ENCODE measurements at places on chromosomes 3 and 15. TPM values are rescaled to one million over a fixed set of nuclear protein-coding genes. Genes with fewer than 3 reads are reported as not detected.

SATB1 gene
- 28.6 TPM for total RNA-seq

FAM162A gene
- 16.8 TPM for total RNA-seq

DNA sequence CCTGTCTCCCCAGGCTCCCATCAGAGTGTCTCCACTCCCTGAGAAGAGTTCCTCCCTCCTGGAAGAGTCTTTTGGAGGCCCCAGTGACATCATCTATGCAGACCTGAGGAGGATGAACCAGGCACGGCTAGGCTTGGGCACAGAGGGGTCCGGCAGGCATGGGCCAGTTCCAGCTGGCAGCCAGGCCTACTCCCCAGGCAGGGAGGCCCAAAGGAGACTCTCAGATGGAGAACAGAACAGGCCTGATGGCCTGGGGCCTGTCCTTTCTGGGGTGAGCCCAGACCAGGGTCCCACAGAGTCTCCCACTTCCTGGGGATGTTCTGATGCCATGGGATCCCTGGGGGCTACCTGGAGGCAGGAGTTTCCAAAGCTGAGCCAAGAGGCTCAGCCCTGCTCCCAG, 8.5 kb downstream of the SH2D7 start:
- DNase-seq: no peak

GRCh38 chr15:87167055-87167454, 1087.4 kb downstream of the AGBL1 start:
- DNase-seq: no peak

DNA sequence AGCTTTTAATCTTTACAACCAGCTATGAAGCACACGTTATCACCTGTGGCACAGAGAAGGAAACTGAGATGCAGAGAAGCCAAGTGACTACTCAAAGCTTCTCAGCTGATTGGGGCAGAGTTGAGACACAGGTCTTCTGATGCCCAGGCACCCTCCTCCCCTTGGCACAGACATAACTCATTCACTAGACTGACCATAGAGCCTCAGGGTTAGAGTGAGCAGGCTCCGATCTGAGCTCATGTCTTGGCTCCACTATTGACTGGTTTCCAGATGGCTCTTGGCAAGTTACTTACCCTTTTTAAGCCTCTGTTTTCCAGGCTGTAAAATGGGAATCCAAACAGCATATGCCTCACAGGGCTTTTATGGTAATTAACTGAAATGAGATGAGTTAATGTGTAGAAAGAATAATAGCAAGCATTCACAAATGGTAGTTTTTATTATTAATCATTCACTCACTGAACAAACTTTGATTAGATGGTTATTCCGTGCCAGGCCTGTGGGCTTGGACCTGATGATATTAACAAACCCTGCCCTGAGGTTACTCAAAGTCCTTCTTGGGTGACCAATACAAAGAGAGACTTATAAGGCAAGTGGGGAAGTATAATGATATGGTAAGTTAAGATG, 184.3 kb downstream of the ANXA2 start:
- no peak for DNase-seq

GRCh38 chr3:38992117-38992760, 59.5 kb downstream of the SCN11A start:
- no peak for DNase-seq

PIF1 gene
- 1.0 TPM for total RNA-seq

DNA sequence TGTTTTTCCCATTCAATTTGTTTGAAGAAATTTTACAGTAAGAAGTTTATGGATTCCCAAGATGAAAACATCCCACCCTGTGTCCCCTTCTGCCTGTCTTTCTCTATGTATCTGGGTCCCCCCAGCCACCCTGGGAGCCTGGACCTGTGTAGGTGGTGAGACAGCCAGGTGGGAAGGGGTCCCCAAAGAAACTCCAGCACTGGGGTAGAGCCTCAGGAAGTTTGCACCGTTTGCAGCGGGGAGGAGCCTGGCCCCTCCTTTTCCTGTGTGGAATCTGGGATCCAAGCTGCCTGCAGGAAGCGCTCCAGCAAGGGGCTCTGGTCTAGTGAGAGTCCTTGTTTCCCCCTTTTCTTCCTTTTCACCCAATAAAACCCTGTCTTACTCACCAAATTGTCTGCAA, 49.4 kb upstream of the ITGA11 start:
- DNase-seq: no peak

GRCh38 chr3:25335356-25335755, 92.7 kb upstream of the RARB start:
- no peak for DNase-seq

DNA sequence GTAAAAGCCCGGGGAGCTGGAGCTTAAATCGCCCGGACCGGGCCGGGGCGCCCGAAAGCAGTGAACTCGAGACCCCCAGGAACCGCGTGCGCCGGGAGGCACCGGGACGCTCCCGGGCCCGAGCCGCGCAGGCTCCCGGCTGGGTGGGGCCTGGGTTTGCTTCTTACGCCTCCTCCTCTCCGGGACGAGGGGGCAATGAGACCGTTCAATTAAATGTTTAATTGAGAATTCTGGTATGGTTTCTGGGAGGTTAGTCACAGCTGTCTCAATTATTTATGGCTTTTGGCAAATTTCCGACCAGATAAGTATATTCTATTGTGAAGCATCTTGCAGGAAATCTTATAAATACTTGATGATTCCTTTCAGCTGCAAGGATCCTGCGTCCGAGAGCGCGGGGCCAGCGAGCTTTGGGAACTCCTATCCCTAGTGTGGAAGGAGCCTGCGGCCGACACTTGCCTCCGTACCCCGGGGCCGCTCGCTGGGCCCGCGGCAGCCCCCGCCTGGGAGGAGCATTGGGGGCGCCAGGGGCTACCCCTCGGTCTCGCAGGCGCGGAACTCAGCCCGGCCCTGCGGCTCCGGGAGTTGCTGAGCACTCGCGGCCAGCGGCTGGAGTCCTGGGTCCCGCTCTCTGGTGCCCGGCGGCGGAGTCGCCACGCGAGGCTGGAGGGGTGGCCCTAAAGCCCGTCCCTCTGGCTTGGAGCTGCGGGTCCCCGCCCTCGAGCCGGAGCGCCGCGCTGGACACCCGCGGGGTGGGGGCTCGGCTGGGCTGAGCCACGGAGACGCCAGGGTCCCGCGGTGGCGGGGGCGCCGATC, 10.3 kb downstream of the ISL2 start:
- no peak for DNase-seq

DNA sequence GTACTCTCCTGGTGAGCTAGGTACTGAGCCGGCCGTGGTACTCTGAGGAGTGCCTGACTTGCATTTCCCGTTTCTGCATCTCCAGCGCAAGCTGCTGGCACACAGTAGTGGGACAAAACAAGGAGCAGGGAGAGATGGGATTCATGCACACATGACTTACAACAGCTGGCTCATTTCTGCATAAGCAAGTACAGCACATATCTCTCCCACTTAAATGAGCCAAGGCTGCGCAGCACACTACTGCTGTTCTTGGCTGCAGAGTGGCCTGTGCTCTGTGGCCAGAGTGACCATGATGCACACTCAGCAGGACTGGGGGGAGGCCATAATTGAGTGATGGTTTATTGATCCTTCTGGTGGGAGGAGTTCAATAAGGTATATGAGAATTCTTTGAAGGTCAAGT, 59.2 kb upstream of the ABHD17C start:
- no peak for DNase-seq

GRCh38 chr3:65144791-65145351, 457.1 kb upstream of the ADAMTS9 start:
- DNase-seq: no peak

GRCh38 chr3:172516318-172517214, 6.7 kb downstream of the TNFSF10 start:
- no peak for DNase-seq

DNA sequence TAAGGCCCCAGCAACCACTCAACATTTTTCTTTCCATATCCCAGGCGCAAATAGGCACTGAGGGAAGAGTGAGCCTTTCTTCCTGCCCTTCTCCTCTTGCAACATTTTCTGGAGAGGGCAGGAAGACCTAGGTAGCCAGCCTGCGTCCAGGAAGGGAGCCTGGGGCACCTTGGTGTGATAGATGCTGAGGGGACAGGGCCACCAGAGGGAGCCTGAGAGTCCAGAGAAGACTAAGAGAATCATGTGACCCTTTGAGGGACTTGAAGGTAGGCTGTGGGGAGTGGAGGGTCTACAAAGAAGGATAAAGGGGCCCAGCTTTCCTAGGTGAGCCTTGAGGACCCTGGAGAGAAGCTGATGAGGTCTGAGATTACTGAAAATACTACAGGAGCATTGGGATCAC, 346.6 kb downstream of the CNTN6 start:
- DNase-seq: no peak

- DNase-seq: no peak
These were observed 161.2 kb downstream of the FRMD5 start for GRCh38 chr15:44033894-44034293.

TM6SF1 gene
- total RNA-seq: 13.4 TPM

Measured in omental fat pad (tissue), 4 donors.